ENCODE measurements at places on chromosomes 3 and 15.

- DNase-seq, result no peak
These were observed 198.4 kb downstream of the LPP start for GRCh38 chr3:188352196-188352927.

GRCh38 chr3:61649381-61650170, 88.2 kb downstream of the PTPRG start:
- DNase-seq, result no peak

GRCh38 chr3:179455954-179456353, 4.7 kb upstream of the GNB4 start:
- no peak for DNase-seq

- no peak for DNase-seq
These were observed 14.0 kb upstream of the COPG1 start for GRCh38 chr3:129235344-129235917.

- no peak for DNase-seq
These were observed 34.2 kb upstream of the PRR23E start for GRCh38 chr3:127158614-127159229.

DNA sequence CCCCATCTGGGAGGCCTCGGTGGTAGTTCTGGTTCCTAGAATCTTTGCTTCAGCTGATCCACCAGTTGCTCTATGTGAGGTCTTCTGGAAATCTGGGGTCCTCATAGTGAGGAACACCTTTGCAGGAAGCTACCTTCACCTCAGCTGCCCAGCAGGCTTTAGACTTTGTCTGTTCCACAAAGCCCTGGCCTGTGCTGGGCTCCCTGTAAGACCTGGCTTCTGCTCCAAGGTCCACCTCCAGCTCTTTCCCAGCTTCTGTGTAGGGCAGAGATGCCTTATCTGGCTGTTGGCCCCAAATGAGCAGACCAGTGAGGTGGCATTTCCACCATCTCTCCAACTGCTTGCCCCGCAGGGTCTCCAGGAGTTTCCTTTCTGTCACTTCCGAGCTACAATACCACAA, 8.2 kb upstream of the HOMER2 start:
- no peak for DNase-seq

DNA sequence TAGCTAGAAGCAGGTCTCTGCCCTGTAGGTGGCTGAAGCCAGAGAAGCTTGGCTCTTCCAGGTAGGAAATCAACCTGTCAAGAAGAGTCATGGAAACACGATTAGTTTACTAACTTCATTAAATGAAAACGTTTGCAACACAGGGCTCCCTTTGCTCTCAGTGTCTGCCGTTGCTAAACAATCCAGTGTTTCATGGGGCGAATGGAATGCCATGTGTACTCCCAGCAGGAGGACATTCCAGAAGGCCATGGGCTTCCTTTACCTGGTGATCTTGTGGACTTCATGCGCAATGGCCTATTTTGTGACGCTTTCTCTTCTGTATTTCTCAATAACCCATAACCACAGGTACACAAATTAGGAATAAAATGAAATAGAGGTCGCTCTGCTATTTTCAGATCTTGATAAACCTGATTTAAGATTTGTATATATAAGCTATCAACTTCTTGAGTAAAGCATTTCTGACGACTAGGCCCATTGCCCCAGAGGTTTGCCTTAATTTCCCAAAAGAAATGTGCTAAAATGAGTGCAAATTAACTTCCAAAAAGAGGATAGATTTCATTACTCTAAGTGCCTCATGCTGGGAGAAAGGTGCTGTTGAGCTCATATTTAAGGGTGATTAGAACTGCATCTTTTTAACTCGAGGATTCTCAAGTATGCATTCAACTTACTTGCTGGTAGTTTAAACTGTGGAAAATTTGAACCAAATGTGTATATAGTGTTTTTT, 171.0 kb downstream of the EPHA3 start:
- no peak for DNase-seq

GRCh38 chr15:66269326-66270090, 16.0 kb upstream of the MEGF11 start:
- no peak for DNase-seq

GRCh38 chr15:41921639-41922038, 27.8 kb upstream of the SPTBN5 start:
- no peak for DNase-seq

DNA sequence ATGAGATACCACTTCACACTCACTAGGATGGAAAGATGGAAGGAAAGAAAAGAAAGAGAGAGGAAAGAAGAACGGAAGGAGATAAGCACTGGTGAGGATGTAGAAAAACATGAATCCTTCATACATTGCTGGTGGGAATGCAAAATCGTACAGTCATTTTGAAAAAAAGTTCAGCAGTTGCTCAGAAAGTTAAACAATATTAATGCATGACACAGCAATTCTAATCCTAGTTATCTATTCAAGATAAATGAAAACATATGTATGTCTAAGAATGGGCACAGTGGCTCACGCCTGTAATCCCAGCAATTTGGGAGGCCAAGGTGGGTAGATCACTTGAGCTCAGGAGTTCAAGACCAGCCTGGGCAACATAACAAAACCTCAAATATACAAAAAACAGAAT, 59.1 kb downstream of the SENP7 start:
- no peak for DNase-seq

DNA sequence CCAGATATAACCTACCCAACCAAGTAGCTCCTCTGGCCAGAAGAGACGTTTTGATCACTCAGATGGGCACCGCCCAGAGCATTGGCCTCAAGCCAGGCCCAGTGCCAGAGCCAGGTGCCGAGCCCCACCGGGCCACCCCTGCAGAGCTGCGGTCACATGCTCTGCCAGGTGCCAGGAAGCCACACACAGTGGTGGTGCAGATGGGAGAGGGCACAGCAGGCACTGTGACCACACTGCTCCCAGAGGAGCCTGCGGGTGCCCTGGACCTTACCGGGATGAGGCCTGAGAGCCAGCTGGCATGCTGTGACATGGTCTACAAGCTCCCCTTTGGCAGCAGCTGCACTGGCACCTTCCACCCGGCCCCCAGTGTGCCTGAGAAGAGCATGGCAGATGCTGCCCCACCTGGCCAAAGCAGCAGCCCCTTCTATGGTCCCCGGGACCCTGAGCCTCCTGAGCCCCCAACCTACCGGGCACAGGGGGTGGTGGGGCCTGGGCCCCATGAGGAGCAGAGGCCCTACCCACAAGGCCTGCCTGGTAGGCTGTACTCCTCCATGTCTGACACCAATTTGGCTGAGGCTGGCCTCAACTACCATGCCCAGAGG, 19.1 kb upstream of the APEH start:
- no peak for DNase-seq

DNA sequence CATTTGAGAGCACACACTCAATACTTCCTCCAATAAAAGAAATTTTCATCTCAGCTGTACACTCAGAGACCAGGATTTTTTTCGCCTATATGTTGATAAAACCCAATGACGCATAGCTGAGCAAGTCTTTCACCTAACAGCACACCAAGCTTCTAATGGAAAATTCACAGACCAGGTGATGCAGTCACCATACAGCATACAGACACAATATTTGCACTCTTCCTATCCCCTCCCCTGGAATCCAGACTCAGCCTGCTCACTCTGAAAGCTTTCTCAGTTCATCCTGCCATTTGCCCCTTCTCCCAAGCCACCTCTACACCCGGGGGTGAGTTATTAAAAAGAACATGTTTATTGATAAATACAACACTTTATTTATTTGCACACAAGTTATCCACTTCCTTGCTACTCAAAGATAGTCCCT, 1.7 kb downstream of the TBC1D5 start:
- no peak for DNase-seq

- DNase-seq, result no peak
These were observed 26.1 kb downstream of the POMGNT2 start for GRCh38 chr3:43079536-43080332.

DNA sequence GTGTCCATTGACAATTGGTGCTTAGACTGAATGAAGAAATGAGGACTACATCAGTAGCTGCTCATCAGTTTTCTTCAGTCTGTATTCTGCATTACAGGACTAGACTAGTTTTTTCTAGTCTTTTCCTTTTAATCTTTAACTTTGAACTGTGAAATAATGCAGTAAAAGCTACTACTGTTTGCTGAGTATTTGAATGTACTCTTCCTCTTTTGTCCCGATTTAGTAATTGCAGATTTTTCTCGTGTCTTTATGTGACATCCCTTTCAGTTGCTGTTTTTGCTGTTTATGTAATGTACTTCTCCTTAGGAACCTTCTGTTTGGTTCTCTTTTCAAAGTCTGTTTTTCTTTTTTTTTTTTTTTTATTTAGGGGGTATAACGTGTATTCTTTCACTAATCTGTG, 17.4 kb downstream of the MFSD1 start:
- no peak for DNase-seq

DNA sequence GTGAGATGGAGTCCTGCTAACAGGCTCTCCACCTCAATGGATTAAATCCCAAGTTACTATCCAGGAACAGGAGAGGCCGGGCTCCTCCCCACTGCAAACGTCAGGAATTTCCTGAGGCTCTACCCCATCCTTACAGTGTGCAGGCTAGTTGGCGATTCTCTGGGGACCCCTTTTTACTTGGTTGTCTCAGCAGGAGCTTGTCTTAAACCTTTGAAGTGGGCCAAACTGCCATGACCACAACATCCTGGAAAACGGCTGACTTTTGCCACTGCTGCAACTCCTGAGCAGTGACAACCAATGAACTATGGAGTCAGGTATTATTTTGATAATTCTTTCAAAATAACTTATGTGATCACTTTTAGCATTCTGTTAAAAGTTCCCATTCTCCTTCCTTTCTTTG, 440.9 kb upstream of the CCDC54 start:
- DNase-seq, result no peak

- DNase-seq, result no peak
These were observed 96.3 kb downstream of the PCSK6 start for GRCh38 chr15:101393172-101393571.

GRCh38 chr15:55366981-55367380, 41.2 kb downstream of the CCPG1 start:
- DNase-seq, result no peak

- no peak for DNase-seq
These were observed 71.5 kb downstream of the PCOLCE2 start for GRCh38 chr3:142817356-142817755.

Data from C1 segment of cervical spinal cord (tissue), 14 donors.